Gastroesophageal sphincter (tissue), 4 donors: ENCODE measurements at places on chromosomes 12 and 14. TPM values are rescaled to one million over a fixed set of nuclear protein-coding genes. Genes with fewer than 3 reads are reported as not detected.

- ATAC-seq = no peak
These were observed 2.4 kb downstream of the E2F7 start for GRCh38 chr12:77062846-77063461.

GRCh38 chr14:71448431-71449315 is 483.6 kb upstream of the RGS6 start:
- no peak for ATAC-seq

DNA sequence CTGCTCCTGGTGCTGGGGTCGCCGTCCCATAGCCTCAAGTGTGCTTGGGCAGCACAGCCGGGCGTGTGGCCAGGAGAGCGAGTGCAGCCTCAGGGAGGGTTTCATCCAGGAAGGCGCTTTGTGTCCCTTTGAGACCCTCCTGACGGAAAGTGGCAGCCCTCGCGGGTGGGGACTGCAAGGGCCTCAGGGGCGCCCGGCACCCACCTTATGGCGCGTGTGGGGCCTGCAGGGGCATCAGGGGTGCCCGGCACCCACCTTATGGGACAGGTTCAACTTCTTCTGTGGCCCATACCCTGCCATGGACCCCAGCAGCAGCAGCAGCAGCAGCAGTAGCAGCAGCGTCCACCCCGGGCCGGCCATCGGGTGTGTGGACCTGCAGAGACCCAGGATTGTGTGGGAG is 4.5 kb downstream of the LRCOL1 start:
- ATAC-seq = no peak

DNA sequence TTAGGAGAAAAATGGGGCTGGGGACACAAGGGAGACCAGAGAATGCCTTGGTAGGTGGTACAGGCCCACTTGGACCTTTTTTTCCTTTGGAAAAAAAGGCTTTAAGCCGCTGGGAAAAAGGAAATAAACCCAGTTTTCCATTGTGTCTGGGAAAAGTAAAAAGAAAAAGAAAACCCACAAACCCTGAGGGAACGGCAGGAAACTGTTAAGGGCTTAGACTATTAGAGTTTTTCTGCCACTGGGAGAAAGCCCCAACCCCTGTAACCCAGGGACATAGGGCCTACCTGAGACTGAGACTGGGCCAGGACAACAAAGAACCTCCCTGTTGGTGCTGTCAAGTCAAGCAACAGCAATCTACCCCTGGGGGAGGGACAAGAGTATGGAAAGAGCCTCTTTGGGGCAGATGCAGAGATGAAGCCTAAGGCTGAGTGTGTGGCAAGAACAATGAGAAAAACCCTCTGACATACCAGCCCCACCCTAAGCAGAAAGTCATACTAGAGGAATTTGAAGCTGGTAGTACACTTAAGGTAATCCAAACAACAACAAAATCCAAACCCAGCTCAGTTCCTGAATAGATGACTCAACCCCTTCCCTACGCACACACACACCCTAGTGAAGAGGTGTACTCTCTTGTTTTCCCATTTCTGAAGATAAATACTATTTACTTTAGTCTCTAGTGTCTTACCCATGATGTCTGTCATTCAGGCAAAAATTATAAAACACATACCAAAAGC is 22.8 kb downstream of the ATF1 start:
- peak; percentile 57 for ATAC-seq

DNA sequence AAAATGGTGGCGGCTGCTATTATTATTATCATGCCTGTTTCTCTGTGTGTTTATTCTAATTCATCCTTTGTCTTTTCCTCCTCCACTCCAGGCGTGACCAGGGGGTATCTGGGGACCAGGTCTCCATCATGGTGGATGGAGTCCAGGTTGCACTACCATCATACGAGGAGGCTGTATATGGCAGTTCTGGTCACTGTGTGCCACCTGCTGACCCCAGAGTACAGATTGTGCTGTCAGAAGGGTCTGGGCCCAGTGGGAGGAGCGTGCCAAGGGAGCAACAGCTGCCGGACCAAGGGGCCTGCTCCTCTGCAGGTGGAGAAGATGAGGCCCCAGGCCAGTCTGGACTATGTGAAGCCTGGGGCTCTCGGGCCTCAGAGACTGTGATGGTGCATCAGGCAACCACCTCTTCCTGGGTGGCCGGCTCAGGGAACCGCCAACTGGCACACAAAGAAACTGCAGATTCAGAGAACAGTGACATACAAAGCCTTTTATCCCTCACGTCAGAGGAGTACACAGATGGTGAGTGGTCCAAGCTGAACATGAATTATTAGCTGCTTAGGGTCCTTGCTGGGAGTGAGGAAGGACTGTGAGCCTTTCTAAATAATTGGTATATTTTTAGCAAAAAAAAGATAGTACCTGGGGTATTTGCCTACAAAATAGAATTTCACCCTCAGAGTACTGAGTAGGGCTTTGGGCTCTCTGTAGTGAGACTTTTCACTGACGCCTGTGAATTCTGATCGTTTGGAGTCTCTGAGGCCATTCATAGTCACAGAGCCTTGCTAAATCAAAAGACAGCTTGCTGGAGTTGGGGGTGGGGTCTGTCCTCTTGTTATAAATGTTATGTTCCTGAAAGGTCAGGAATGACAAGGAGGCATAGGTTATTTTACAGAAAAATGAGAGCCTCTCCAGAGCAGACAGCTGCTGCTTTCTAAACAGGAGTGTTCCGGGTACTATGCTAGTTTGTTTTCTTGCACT is 58.1 kb upstream of the SRSF5 start:
- no peak for ATAC-seq

DNA sequence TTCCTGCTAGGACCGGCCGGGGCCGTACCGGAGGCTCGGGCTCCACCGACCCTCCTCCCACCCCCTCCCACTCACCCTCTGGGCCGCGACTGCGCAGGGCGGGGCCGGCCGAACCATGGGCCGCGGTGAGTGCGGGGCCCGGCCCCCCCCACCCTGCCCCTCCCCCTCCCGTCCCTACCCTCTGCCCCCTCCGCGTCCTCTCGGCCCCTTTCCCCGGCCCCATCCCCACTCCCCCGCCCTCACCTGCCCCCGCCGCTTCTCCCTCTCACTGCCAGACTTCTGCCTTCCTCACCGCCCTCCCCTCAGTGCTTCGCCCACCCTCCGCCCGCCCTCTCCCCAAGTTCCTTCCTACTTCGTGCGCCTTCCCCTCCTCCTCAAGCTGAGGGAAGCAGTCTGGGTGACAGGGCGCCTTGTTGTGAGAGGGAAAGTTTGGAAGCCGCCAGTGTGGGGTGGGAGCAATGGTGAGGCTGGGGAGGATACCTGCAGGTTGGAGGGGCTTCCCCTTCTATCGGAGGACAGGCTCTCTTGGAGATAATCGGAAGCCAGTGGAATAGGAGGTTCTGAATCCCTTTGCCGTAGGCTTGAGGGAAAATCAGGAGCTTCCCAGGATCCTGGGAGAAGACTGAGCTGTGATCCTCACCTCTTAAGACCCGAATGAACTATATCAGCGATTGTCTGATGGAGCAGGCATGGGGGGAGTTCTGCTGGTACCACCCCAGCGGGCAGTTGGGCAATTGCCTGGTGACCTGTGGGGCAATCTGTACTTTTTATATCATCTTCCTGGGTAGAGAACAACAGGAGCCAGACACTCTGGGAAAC is 472 bp downstream of the MBD6 start:
- ATAC-seq = no peak

DNA sequence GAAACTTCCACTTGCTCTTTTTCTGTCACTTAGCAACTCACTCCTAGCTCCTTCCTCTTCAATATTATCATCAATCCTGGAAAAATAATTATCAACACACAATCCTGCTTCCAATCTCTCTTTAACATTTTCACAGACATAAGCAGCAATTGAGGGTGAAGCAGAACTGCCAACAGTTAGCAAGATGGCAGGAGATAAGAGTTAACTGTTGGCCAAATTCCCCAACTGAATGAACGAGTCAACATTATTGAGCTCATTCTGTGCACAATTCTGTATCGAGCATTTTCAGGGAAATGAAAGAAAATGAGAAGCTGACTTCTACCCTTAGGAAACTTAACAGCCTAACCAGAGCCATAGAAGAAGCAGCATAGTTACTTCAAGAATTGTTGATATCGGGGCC is 152.0 kb downstream of the KCNA5 start:
- ATAC-seq = no peak

DNA sequence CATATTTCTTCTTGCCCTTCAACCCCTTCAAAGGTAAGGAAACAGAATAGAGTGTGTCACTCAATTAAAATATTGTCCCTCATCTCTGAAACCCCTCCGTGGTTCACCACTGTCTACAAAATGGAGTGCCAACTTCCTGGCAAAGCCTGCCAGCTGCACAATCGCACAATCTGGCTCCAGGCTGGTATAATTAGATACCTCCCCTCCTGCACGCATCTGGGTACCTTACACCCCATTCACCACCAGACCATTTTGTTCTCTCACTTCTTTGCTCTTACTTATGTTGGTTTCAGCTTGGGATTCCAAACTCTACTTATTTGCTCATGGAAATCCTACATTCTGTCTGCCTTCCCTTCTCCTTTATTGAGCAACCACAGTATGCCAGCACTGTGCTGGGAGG is 314.9 kb downstream of the NUAK1 start:
- ATAC-seq = no peak

Gene RPL10L
- not detected for total RNA-seq

Gene CLEC1B
- not detected for total RNA-seq

Gene FGD4
- 36.9 TPM for total RNA-seq

Gene PAPLN
- total RNA-seq = 26.7 TPM
